ENCODE measurements at places on chromosomes 16 and 17.

DNA sequence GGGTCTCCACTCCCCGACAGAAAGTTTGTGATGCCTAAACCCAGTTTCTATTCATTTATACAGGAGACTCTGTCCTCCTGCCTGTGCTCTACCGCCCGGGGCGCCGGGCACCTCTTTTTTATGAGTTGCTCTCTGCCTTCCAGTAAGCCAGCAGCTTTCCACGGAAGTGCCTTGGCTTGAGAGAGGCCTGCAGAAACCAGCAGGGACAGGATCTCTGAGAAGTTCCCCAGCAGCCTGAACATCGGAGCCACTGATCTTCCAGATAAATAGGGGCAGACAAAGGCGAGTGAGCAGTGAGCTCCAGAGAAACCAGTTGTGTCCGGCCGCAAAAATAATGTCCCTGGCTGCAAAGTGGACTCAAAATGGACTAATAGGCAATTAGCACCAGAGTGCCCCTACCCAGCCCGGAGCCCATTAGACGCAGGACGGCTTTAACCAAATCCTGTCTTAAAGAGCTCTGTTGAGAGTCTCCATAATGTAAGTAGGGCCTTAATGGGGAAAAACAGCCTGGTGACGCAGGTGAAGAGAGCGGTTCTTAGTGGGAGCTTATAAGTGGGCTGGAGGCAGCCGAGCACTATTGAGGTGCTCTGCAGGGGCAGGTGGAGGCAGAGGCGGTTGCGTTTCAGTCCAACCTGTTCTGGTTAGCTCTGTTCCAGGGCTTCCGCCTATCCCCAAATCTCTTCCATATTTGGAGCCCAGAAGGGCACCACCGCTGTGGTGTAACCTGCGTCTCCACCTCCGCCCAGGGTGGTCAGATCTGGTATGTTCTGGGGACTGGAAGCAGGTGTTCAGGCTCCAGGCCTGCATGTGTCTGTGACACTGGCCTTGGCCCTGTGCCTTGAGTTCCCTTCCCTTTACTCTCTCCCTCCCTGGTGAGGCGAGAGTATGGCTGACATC, 74.1 kb downstream of the NT5M start:
- DNase-seq = no peak

- no peak for DNase-seq
Measured at GRCh38 chr16:61934601-61935000, 101.6 kb downstream of the CDH8 start.

DNA sequence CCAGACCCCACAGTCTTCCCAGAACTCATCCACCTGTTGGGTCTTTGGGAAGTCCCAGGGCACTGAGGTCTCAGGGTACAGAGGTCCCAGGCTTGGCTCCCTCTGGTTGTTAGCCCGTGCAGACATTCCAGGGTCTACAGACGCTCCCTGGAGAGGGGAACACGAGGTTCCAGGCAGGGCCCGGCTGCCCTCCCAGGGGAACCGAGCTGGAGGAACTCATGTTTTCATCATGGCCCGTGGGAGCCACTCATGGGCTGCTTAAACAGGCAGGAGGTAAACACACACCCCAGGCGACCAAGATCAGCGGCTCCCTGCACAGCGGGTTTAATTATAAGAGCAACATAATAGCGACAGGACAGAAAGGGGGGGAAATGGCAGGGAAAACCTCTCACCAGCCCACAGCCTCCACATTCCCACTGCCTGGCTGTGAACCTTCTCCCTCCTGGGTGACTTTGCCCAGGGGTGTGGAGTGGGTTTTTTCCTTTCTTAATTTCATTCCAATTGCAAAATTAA, 36.5 kb downstream of the TRARG1 start:
- no peak for DNase-seq

GRCh38 chr16:69049603-69050375, 55.7 kb upstream of the HAS3 start:
- no peak for DNase-seq

GRCh38 chr16:35525979-35526590, 2066.7 kb downstream of the TP53TG3F start:
- DNase-seq = no peak

DNA sequence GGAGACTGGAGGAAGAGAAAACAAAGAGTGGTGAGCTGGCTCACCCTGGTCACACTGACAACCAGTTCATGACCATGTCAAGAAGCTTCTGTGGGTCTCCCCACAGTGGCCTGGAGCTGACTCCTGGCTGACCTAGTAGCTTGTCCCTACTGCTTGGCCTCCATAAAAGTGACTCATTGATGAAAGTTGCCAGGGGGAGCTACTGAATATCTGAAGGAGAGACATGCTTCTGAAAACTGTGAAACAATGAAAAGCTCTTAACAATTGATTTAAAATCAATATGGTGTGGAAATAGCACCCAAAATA, 22.0 kb downstream of the SMPD3 start:
- no peak for DNase-seq

- no peak for DNase-seq
Measured at GRCh38 chr17:81200201-81200600, 22.6 kb downstream of the CEP131 start.

GRCh38 chr16:23148513-23149266, 562 bp downstream of the USP31 start:
- no peak for DNase-seq

DNA sequence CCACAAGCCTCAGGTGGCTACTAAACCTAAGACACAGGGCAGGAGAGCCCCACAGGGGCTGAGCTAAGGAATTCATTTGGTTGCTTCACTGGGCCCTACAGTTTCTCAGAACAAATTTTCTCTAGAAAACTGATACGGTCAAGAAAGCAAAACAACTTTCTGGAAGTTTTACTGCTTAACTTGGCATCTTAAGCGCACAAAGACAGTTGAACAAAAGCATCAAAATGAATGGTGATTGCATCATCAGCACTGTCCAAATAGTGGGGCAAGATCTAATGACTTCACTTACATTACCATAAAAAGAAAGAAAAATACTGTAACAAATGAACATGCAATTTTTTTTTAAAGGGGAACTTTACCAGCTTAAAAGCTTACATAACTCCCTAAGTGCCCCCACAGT, 47.6 kb downstream of the XPO6 start:
- no peak for DNase-seq

- no peak for DNase-seq
Measured at GRCh38 chr17:28812748-28813377, 29.7 kb downstream of the FAM222B start.

- DNase-seq = no peak
Measured at GRCh38 chr16:90040152-90041023, 21.1 kb upstream of the DBNDD1 start.

- no peak for DNase-seq
Measured at GRCh38 chr16:68636064-68636560, 9.0 kb upstream of the CDH3 start.

- DNase-seq = no peak
Measured at GRCh38 chr16:86227041-86227440, 283.3 kb upstream of the FOXF1 start.

DNA sequence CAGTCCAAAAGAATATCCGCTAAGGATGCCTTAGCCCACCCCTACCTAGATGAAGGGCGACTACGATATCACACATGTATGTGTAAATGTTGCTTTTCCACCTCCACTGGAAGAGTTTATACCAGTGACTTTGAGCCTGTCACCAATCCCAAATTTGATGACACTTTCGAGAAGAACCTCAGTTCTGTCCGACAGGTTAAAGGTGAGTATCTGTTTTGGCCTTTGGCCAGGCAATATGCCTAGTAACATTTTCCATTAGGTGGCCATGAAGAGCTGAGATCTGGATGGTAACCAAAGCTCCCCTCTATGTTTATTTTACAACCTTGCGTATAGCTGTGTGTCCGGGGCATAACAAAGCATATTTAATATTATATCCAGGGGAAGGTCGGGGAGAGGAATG, 128.0 kb upstream of the TMEM97 start:
- DNase-seq = no peak

DNA sequence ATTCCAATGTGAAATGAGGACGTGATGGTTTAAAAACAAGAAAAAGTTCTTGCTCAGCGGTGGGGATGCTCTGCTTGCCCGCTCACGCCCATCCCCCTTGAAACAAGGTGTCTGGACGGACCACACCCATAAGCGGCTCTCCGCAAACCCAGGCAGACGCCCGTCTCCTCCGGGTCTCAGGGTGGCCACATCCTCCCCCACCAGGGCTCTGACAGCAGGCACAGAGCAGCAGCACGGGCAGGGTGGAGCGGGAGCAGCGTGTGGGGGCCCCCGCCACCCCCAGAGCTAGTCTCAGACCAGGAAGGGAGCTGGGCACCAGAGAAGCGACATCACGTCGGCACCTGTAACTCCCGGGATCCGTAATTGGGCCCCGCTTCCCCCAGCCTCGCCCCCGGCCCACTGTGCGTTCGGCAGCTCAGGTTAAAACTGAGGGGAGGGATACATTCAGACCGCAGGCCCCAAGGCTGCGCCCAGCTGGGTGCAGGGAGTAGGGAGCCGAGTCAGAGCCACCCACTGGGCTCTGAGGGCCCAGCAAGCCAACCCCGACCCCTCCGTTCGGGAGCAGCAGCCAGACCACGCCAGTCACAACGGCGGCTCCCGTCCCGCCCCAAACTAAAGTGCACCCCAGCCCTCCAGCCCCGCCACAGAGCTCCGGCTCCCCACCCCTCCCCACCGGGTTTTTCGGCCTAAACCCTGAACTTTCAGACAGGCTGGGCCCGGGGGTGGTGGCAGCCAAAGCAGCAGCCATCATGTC, 22.0 kb downstream of the CLUH start:
- DNase-seq = no peak

- DNase-seq = no peak
Measured at GRCh38 chr16:81923296-81923695, 88.0 kb downstream of the SDR42E1 start.

DNA sequence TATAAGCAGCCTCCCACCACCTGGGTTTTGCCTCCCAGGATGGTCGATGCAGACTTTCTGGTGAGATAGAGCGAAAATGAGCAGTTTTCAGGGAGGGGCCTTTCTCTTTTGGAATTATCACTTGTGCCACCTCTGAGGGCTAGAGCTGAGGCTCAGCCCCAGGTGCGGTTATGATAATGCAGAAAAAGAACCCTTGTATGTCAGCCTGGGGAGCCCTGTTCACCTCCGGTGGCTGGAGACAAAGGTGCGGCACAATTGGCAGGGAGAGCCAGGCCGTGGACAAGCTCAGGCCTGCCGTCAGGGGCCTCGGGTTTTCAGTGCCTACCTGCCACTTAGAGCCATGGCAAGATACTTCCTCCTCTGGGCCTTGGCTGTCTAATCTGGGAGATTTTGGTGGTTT, 4.4 kb downstream of the SCPEP1 start:
- no peak for DNase-seq

DNA sequence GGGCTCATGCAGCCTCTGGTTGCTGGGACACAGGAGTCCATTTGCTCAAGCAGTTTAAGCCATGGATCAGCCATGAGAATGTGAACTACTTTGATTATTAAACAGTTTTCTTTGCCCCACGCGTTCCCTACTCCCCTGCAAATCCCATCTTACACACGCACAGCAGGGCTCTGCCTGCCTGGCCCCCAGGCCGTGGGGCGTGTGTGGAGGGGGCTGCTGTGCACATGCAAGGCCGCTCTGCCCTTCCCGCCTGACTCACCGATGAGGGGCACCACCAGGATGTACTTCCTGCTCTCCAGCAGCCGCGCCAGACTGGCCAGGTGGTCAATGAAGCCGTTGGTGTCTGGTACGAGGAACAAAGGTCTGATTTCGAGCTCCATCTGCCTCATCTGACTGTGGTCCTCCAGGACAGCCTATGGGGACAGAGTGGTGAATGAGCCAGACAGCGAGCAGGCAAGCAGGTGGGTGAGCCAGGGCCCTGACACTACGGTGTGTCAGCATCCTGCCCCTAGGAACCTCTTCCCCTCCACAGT, 13.7 kb downstream of the HIC1 start:
- DNase-seq = peak; percentile 72

- no peak for DNase-seq
Measured at GRCh38 chr17:43070257-43070656, 45.2 kb downstream of the RND2 start.

GRCh38 chr17:75403131-75403530, 2.3 kb downstream of the GRB2 start:
- no peak for DNase-seq

GRCh38 chr17:31130286-31131224, 35.8 kb downstream of the NF1 start:
- DNase-seq = no peak

DNA sequence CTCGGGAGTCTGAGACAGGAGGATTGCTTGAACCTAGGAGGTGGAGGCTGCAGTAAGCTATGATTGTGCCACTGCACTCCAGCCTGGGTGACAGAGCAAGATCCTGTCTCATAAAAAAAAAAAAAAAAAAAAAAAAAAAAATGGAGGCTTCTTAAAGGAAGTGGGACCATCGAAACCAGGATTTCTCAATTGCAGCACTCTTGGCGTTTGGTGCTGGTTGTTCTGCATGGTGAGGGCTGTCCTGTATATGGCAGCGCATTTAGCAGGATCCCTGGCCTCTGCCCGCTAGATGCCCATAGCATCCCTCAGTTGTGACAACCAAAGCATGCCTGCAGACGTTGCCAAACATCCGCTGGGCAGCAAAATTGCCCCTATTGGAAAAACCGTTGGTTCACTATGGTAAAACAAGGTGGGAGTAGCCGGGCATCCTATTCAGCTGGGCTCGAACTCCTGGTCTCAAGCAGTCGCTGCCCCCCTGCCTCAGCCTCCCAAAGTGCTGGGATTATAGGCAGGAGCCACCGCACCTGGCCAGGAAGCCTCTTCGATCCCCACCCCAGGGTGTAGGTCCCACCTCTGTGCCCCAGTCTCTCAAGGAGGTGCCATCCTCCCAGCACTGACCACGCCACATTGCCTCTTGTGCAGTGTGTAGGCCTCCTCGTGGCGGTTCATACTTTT, 6.5 kb upstream of the NPIPB7 start:
- no peak for DNase-seq

DNA sequence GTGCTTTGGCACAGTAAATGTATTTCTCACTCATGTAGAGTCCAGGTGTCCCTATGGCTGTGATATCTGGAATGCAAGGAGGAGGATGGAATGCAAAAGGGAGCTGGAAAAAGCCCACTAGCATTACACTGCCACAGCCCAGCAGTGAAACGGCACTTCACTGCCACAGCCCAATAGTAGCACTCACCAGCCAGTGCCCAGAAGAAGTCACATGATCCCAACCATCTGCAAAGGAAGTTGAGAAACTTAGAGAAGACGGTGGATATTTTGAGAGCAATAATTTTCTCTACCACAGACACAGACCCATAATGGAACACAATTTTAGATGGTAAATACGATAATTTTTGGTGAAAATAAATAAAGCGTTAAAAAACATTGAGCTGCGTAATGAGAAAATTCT, 51.8 kb downstream of the C16orf82 start:
- no peak for DNase-seq

GRCh38 chr16:1277617-1278282, 21.9 kb downstream of the TPSD1 start:
- no peak for DNase-seq

- DNase-seq = peak; percentile 71
Measured at GRCh38 chr16:87389245-87389644, 2.9 kb upstream of the MAP1LC3B start.

DNA sequence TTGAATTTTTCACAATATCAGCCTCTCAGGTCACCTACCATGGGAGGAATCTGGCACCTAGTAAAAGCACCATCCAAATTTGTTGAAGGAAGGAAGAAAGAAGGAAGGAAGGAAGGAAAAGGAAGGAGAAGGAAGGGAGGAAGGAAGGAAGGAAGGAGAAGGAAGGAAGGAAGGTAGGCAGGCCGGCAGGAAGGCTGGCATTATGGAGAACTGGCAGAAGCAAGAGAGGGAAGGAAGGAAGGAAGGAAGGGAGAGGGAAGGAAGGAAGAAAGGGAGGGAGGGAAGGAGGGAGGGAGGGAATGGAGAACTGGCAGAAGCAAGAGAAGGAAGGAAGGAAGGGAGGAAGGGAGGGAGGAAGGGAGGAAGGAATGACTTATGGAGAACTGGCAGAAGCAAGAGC, 24.3 kb downstream of the WSCD1 start:
- DNase-seq = no peak

All from NCI-H524 treated with DMSO at 0.1 percent for 48 hours (cell line).